ENCODE measurements at places on chromosomes 1 and 21.

DNA sequence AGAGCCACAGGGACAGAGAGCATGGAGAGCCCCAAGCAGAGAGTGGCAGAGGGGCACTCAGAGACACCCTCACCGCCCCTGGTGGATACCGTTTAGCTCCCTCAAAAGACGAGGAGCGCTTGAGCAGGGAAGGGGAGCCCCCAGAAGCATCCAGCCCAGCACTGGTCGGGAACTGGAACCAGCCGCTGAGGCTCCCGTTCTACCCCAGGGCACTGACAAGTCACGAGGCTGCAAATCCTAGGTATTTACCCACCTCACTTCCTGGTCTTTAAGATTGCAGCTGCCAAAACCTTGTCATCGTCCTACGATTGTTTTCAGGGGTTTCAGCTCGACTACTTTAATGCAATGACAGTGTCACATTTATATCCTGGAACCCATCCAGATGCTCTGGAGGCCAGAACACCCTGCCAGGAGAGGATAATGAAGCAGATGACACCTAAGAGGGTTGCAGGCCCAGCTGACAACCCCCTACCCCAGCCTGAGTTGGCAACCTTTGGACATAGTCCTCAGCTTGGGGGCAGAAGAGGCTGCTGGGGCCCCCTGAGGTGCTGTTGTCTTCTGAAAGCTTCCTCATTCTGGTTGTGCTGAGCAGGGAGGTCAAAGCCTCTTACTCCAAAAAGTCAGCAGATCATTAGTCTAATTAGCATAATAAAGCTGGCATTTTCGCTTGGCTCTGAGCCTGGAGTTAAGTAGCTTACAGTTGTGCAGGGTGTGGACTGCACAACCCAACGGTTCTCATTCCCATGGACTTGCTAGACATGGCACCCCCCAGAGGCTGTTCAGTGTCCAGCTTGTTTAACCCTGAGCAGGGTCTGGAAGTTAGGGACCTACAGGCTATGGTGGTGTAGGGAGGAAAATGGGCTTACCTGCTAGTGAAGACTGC lies 20.6 kb upstream of the BACE2 start:
- DNase-seq = no peak

DNA sequence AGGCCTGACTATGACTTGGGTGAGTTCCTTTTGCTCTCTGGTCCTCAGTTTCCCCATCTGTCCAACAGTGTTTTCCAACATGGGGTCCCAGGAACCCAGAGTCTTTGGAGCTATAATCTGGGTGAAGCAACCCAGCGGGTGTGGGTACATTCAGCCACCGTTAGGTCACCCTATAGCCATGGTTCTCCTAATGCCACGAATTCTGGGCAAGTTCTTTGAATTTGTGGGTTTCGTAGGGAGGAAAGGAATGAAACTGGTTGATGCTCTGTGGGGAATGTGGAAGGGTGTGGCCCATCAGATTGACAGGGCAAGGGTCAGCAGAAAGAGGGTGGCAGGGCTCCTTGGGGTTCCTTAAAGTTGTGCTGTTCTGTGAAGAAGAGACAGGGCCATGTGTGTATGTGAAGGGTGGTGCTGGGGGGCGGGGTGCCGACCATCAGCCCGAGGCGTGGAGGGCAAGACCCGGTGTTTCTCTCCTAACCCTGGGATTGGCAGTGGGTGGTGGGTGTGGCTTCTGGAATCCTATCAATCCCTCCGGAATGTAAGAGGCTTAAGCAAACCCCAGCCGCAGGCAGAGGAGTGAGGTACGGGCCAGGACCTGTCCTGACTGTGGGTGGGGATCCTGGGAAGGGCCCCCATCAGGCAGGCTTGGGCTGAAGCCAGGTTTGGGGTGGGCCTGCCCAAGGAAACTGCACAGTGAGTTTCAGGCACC lies 35.5 kb upstream of the ZNF362 start:
- no peak for DNase-seq

- DNase-seq = no peak
Observed at GRCh38 chr1:36542962-36543515, 60.3 kb upstream of the CSF3R start.

GRCh38 chr1:172585348-172585747 lies 52.4 kb downstream of the SUCO start:
- no peak for DNase-seq

- no peak for DNase-seq
Observed at GRCh38 chr1:31243501-31244286, 4.0 kb upstream of the NKAIN1 start.

DNA sequence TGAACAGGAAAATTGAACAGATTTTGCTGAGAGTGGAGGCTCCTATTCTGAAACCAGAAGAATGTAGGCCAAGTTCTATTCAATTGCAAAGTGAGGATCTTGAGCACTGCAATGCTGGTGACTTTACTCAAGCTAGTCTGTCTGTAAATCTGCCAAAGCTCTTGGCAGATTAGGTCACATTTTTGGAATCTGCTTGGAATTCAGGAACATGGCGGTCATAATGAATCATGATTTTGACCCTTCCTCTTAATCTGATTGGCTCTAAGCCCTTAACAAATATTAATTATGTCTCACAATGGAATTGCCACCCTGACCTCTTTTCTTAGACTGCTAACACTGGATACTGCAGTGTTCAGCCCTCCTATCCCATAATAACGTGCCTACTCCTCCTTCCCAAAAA lies 7.2 kb upstream of the GNG12 start:
- no peak for DNase-seq

DNA sequence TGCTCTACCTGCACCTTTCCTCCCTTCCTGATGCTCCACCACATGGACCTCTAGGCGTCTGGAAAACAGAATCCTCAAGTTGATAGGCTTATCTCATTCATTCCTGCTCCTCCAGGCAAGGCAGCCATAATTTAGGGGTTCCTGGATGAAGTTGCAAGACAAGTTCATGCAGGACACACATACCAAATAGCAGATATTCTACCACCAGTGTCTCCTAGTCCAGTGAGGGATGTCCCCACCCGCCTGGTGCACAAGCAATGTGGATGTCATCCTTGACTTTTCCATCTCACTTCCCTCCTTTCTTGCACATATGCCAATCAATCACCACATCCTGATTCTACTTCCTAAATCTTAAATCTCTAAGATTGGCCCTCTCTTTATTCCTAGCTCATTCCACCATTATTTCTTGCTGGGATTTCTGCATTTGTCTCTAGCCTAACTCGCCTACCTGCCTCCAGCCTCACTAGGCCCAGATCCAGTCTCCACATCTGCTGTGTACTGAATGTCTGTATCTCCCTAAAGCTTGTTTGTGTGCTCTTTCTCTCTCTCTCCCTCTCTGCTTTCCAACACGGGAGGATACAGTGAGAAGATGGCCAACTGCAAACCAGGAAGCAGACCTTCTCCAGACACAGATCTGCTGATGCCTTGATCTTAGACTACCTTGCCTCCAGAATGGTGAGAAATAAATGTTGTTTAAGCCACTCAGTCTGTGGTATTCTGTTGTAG lies 40.5 kb downstream of the CD34 start:
- no peak for DNase-seq

GRCh38 chr21:41884501-41885030 lies 5.4 kb upstream of the PRDM15 start:
- no peak for DNase-seq

- DNase-seq = no peak
Observed at GRCh38 chr1:41381692-41382479, 20.7 kb downstream of the FOXO6 start.

DNA sequence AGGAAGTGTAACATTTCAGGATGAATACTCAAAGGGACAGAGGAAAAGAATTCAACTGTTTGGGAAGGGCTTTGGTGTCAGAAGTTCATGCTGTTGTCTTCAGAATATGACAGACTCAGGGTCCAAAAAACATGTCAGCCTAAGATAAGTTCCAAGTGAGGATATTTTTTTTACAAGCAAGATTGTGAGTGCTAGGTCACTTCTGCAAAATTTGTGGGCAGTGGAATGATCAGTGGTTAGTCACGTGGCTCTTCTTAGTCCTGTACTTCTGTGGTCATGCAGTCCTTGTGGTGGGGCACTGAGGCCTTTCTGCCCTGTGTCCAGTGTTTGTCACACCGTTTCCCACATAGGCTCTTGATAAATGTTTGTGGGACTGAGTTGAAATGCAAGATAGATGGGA lies 5.2 kb downstream of the RGL1 start:
- no peak for DNase-seq

DNA sequence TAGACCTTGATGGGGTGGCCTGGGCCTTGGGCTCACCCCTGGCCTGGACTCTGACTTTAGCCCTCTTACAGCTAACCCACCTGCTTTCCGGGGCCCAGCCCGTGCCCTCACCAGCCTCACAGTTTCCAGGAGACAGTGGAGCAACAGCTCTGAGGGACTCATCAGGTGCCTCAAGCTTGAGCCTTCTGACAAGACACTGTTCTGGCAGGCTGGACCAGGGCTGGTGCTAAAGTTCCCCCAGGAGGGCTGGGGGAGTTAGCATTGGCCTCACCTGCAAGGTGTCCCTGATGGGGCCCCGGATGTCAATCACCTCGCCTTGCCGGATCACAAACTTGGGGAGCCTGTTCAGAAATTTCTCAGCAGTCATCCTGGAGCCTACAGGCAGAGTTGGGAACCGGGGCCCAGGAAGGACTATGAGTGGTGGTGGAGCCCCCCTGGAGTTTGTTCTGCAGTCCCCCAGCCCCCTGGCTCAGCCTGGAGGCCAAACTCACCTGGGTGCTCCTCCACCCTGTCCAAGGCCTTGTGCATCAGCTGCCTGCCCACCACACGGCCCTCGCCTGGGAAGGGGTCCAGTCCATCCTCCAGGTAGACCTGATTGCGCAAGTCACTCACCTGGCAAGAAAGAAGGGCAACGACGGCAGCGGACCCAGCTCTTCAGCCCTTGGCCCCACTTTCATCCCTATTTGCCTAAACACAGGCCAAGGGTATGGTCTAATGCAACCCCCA lies 4.1 kb downstream of the SH3BGRL3 start:
- no peak for DNase-seq

DNA sequence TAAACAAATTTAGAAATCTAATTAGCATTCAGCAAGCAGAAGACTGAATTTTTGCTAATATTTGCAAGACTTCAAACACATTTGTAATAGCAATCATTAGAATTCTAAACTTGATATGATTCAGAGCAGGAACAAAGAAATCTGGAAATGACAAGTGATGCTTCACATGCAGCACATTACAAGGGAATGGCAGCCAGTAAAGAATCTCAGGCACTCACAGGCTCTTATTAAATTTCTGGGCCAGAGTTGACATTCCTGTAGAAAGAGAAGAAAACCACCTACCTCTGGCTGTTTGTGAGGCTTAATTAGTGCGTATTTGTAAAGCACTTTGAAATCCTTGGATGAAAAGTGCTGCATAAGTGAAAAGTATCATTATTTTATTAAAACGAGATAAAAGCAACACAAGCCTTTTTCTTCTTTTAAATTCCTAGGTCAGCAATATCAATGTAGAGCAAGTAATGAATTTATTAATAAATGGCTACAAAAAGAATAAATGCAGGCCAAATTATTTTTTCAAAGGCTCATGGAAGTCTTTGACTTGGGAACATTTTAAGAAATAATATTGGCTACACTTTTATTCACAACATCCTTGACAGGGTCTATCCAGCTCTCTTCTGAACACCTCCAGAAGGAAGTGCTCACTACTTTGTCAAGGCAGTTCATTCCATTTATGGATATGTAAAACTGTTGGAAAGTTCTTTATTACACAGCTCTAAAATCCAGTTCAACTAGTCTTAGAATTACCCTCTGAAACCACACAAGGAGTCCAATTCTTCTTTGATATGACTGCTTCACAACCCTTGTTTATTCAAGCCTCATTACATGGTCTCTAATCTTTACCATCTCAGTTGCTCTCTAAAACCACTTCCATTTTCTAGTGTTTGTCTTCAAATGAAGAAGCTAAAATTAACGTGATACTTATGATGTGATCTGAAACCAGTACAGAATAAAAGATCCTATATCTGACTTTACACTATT lies 32.1 kb upstream of the SCYL3 start:
- no peak for DNase-seq

DNA sequence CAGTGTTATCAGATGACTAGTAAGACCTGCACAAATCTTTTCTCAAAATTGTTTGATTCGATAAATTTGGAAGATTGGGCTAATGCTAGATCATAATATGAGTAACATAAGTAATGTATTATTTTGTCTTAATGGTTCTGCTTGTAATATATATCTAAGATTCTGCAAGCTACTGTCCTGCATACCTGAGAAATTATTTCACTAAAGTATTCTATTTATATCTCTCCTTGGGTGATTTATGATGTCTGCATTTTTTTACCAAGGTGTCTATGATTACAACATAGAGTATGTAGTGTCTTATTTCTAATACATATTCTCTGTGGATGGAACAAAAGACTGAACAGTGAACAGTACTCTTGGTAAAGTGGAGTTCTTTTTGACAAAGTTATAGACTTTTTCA lies 166.6 kb downstream of the CLEC20A start:
- DNase-seq = no peak

DNA sequence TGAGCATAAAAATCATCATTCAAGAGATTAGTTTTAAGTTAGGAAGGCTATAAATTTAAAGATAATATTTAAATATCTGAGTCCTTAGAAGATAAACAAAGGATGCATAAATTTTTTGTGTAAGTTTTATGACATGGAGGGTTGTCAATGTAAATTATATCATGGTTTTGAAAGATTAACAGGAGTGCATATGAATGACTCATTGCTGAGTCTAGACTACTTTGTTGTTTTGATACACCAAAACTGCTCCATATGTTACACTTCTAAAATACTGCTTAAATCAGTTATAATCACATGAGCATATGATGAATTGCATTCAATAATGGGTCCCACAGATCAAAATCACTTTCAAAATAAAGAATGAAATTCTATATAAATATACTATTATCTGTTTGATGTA lies 312.5 kb downstream of the KCNT2 start:
- no peak for DNase-seq

GRCh38 chr1:7888248-7889081 lies 35.6 kb upstream of the UTS2 start:
- DNase-seq = no peak

- DNase-seq = no peak
Observed at GRCh38 chr1:100912019-100912418, 16.1 kb downstream of the SLC30A7 start.

GRCh38 chr1:85295006-85295431 lies 18.6 kb upstream of the BCL10 start:
- DNase-seq = no peak

GRCh38 chr1:183070234-183070922 lies 47.2 kb downstream of the LAMC1 start:
- DNase-seq = no peak

DNA sequence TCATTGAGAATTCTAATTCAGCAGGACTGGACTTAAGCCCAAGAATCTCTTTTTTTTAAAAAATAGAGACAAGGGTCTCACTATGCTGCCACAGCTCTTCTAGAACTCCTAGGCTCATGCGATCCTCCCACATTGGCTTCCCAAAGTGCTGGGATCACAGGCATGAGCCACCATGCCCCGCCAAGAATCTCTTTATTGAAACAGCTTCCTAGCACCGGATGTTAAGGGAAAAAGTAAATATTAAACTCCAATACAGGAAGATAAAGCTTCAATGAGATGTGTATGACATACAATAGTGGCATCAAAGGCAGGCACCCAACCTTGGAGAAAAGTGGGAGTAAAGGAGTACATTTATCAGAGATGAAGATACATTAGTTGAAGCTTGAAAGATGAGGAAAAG lies 25.5 kb downstream of the PUM1 start:
- no peak for DNase-seq
